Left renal cortex interstitium (tissue), 4 donors: ENCODE measurements at places on chromosomes 3 and 15. TPM values are rescaled to one million over a fixed set of nuclear protein-coding genes. Genes with fewer than 3 reads are reported as not detected.

DNA sequence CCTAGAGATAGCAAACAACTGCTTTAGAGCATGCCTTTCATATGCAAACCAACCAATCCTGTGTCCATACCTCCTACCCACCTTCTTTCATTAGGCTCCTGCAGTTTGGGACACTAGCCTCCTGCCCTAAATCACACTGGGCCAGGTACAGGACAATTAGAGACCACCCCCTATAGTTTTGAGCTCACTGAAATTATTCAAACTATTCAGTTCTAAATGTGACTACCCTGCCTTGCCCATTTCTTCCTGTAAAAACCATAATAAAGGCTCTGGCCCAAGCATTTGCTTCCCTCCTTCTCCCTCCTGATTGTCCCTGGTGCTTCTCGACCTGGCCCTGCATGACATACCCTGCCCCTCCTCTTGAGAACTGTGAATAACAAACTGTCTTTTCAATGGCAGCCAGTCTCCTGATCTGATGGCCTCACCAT, 31.4 kb upstream of the LRIG1 start:
- no peak for DNase-seq

RPL15 gene
- polyA plus RNA-seq = 2,230 TPM

DNA sequence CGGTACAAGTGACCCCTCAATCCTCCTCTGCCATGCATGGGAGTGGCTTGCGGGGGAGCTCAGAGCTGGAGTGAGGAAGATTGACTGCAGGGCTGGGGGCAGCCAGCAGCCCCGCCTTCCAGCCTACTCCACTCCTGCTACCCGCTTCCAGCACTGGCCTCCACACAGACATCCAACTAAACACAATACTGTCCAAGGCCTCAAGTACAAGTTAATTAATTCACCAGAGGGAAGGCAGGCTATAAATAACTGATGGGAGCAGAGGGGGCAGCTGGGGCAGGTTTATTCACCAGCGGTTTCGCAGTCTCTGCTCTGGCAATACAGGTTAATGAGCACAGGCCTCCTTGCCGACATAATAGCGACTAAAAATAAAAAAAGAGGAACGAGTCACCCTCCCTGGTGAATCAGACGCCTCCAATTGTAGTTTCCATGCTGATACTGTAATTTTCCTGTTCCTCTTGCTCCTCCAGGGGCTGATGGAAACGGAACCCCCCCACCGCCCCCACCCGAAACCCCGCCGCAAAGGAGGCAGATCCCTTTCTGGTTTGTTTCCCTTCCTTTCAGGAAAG, 166.4 kb upstream of the TLE3 start:
- no peak for DNase-seq

- DNase-seq = no peak
Observed at GRCh38 chr15:90101130-90101968, 919 bp downstream of the IDH2 start.

SLC28A2 gene
- polyA plus RNA-seq = 0.29 TPM

GRCh38 chr15:35693286-35693685, 147.3 kb upstream of the DPH6 start:
- no peak for DNase-seq

DNA sequence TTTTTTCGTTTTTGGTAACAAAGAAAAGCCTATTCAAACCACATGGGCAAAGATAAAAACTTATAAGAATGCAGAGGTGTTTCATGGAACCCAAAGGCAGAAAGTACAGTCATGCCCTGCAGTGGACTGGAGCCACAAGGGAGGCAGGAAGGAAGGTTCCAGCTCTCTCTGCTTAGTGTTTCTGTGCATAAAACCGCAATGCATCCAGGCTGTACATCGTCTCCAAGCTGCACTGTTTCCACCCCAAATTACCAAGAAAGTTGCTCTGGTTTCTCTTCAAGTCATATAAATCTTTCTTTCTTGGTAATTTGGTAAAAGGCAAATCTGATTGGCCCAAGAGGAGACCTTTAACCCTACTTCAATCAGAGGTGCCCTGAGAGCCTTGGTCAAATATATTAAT, 15.8 kb downstream of the TRAT1 start:
- DNase-seq = no peak

MYO5C gene
- 19.0 TPM for polyA plus RNA-seq

GRCh38 chr3:158479051-158479450, 91.9 kb upstream of the MLF1 start:
- no peak for DNase-seq

SKOR1 gene
- 0.31 TPM for polyA plus RNA-seq

DNA sequence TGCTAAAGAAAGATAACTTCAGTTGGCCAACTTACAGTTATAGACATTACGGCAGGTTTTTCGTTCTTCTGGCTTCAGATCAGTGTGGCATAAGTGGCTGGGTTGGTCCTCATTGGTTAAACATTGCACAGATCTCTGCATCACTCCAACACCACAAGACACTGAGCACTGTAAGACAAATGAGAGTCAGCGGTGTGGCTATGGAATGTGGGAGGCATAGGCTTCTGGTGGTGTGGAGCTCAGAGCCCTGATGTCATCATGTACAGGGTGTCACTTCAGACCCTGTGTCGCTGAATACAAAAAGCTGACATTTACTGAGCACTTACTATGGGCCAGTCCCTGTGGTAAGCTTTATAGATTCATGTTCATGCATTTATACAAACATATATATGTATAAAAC, 146.0 kb downstream of the ADAMTS9 start:
- DNase-seq = no peak

DNA sequence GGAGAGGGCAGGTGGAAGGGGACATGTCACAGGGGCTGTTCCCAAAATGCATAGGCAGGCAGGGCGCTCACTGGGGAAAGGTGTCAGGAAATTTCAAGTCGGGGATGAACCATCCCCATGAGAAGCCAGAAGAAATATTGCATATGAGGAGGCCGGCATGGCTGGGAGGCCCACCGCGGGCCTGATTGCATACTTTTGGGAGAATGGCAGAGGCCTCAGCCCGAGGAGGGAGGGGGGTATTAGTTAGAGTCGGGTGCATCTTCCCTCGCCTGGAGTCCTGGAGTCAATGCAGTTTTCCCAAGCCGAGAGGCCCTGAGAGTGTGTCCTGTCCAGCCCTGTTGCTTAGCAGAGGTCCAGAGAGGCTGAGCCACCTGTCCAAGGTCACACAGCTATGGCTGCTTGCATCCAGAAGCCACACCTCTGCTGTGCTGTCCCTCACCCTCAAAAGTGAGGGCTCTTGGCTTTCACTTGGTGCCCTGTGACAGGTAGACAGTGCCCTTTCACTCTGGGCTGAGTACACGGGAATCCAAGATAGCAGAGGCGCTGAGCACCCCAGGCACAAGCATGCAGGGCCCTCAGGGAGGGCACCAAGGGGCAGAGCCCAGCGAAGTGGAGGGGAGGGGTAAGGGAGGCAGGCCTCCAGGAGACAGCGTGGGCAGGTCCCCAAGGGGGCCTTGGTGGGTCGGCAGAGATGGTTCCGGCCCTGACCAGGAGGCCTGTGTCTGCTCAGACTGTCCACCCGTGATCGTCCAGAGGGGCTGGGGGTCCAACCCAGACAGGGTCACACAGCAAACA, 48.5 kb downstream of the GRIP2 start:
- no peak for DNase-seq

ROPN1 gene
- polyA plus RNA-seq = 0.12 TPM
